ENCODE measurements at places on chromosomes 4 and X.

DNA sequence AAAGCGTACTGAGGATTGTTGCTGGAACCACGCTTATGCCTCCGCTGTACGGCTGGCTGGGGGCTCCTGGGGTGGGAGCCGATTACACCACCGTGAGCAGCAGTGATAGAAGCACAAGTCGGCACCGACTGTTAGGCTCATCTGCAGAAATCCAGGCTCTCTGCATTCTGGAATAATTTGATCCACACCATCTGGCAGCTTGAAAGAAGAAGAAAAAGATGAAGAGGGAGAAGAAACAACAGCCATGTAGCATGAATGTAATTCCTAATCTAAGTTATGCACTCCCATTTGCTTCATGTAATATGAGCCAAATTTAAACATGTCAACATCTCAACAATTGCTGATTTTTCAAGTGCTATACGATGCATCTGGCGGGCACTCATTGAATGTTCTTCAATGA is 84.6 kb upstream of the DHX15 start:
- DNase-seq: no peak

DNA sequence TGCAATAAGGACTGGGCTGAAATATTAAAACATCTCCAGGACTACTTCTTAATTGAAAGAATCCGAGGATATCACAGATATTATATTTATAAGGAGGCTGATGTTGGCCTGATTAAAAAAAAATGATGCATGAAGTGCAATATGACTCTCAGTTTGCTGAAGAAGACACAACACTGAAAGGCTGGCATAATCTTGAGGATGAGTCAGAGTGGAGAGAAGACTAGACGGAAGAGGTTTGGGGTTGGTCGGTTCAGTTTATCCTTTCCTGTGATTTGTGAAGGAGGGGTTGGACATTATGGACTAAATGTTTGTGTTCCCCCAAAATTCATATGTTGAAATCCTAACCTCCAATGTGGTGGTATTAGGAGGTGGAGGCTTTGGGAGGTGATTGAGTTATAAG is 170.3 kb downstream of the CORIN start:
- no peak for DNase-seq

DNA sequence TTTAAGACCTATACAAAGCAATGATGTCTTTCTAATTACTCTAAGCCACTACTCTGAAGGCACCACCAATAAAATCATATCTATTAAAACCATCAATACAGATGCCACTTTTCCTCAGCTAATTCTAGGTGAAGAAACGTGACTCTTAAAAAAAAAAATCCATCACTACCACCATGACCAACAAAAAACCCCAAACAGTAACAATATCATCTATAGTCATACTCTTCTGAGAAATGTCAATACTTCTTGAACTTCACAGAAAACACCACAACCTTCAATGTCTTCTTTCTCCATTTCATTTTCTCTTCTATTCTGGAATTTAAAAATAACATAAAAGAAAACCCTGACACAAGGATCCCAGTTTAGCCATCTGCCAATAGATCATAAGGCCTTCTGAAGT is 35.7 kb downstream of the CASK start:
- DNase-seq: no peak

DNA sequence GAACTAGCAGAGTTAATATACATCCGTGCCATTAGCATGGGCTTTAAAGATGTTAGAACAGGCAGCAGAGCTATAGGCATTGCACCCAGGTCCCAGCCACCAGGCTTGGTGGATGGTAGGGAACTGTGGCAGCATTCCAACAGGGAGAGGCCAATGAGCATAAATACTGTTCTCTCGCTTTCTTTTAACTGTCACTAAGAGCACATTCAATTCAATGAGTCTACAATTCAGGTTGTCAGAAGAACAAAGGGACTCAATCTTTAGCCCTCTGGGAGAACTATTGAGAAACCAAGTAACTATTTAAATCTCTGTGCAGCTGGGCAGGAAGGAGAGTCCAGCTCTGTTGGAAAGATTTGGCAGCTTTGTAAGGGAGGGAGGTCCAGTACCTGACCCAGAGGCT is 165.6 kb downstream of the CHIC1 start:
- no peak for DNase-seq

- DNase-seq: no peak
Observed at GRCh38 chr4:26105815-26106699, 192.0 kb downstream of the SMIM20 start.

DNA sequence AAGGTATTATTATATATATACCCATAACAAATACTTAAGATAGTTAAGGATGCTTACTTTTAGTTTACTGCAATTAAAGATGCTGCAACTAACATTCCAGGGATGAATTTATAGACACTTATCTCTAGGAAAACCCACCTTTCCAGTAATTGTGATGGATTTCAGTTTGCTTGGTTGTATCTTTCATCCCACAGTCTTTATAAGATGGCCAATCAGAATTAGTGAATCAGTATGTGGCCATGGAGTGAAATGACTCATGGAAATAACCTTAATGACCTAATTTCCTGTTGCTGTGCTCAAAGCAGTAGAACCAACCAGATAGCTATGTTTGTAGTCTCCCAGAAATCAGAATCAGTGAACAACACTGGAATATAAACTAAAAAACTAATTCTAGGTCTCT is 26.4 kb downstream of the MOSPD2 start:
- no peak for DNase-seq

GRCh38 chr4:152585023-152585441 is 49.1 kb upstream of the FBXW7 start:
- DNase-seq: no peak

DNA sequence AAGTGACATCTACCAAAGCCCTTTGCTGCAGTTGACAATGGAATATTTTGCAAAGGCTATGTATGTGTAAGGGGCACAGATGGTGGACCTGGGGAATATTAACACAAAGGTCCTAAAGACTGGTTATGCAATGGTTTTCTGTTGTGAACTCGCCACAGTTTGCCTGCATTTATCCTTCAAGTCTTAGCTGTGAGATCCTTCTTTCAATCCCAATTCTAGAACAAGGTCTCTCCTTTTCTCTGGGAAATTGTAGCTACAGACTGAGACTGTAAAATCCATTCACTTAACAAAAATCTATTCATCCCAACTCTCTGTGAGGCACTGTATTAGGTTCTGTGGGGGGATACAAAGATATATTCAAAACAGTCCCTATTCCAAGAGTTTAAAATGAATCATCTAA is 250.4 kb downstream of the GPM6A start:
- DNase-seq: no peak

GRCh38 chrX:154540897-154541535 is 5.6 kb downstream of the G6PD start:
- no peak for DNase-seq

DNA sequence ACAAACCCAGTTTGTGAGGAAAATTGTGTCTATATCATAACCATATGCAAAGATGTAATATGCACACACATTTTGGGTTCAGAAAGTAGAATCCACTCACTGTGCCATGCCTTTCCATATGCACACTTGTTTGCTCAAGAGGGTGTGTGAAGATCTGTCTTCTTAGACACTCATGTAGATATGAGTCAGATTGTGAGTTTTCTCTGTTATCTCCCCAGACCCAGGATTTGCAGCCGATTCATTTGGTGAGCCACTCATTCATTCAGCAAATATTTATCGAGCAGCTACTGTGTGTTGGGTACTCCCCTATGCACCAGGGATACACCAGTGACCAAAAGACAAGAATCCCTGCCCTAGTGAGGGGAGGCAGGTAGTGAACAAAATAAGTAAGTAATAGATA is 81.5 kb downstream of the CLCN5 start:
- DNase-seq: no peak

- no peak for DNase-seq
Observed at GRCh38 chr4:158176776-158177175, 4.0 kb upstream of the GASK1B start.

DNA sequence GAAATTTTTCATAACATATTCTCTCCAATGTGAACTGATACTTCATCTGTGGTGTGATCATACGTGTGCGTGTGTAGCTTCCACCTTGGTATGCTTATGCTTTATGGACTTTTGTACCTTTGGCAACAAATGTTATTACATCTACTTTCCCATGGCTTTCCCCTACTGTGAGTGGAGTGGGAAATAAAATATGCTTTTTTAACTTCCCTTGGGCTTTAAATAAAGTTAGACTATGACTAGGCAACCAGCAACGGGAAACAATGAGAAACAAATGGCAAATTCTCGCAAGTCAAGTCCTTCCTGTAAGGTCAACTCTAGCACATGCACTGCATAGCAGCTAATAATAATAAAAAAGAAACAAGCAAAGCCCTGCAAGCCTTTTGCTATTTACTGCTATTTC is 205.0 kb upstream of the PDE5A start:
- DNase-seq: no peak

DNA sequence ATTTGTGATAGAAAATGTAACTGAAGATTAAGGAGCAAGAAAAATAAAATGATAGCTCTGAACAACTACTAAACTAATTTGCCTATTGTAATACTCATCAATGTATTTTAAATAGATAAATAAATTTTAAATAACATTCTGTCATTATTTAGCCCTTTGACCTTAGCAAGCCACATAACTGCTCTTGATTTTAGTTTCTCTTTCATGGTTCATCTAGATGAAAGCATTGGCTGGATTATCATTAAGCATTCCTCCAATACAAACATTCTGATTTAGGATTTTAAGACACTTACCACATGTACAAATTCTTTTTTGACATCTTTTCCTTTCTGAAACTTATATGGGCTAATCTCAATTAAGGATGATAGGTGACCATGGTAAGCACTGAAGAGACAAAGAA is 8.5 kb downstream of the ETNPPL start:
- no peak for DNase-seq

DNA sequence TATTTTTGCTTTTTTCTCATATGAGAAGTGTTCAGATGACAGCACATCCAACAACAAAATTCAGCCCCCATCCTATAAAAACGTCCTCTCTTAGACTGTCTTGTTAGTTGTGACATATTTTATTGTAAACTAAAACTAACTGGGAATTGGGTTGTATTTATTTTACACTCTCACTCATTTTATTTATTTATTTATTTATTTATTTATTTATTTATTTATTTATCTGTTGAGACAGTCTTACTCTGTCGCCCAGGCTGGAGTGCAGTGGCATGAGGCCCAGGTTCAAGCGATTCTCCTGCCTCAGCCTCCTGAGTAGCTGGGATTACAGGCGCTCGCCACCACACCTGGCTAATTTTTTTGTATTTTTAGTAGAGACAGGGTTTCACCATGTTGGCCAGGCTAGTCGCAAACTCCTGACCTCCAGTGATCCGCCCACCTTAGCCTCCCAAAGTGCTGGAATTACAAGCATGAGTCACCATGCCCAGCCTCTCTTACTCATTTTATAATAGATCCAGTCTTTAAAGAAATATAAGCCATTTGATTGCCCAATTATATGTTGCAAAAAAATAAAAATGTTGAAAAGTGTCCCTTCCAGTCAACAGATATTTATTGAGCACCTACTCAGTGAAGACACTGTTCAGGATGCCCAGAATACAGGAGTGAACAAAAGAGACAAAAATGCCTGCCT is 44.6 kb downstream of the PALLD start:
- no peak for DNase-seq

DNA sequence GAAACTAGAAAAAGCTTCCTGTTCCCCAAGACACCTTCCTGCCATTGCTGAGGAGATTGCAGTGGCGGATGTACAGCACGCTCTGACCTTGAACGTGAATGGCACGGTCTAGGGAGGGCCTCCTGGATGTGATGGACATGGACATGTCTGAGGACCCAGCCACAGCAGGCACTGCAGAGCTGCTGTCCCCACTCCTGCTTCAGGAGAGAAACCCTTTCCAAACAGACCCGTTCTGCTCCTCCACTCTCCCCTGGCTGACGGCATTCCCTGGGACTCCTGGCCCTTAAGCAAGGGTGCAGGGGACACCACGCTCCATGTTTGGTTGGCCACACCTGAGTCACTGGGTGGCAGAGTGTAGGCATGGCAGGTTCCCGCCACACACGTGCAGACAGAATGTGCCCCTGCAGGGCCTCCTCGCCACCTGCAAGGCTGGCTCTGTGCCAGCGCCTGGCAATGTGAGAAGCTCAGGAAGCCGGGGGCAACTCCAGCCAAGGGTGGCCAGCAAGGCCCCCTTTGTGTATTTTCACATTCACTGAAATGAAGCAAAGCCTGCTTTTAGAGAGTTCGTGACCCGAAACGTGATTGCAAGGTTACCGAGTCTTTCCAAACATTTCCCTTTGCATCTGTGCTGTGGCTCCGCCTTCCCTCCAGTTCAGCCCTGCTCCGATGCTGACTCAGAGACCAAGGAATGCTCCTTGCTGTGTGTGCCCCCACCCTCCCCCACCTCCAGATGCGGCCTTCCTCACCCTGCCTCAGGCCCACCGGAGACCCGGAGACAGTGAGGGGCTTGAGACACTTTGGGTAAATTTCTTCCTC is 46.1 kb downstream of the HTRA3 start:
- no peak for DNase-seq

DNA sequence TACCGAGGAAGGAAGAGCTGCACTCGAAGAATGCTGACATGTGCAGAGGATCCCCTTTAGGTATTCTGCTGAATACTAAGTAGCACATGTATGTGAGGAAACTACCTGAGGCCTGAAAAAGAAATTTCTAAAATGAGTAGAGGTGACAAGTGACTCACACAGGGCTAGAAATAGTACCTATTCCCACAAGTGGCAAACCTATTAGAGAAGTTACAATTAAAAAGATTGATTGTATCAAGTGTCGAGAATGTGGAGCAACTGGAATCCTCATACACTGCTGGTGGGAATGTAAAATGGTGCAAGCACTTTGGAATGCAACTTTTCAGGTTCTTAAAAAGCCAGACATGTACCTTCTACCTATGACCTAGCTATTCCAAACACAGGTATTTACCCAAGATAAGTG is 47.4 kb downstream of the CCSER1 start:
- no peak for DNase-seq

DNA sequence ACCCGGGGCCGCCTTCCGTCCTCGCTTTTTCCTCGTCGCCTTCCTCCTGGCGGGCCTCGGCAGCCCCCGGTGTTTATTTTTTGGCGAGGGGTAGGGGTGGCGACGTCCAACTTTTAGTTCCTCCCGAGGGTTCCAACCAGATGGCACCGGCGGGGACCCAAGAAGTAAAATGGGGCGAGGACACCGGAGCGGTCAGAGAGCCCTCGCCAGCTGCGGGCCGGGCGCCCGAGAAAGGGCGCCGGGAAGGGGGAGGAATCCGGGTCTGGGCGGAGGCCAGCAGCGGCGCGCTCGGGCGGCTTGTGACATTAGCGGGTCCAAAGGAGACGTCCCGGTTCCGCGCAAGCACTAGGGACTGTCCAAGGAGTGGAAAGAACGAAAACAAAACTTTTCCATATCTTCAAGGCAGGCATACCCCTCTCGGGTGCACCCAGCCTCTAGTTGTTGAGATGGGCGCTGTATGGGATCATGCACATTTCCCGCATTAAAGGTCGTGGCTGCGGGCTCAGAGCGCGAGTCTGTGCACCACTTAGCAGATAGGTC is 691 bp upstream of the USP46 start:
- peak; percentile 62 for DNase-seq

- DNase-seq: no peak
Observed at GRCh38 chr4:26131711-26132110, 189.1 kb upstream of the RBPJ start.

DNA sequence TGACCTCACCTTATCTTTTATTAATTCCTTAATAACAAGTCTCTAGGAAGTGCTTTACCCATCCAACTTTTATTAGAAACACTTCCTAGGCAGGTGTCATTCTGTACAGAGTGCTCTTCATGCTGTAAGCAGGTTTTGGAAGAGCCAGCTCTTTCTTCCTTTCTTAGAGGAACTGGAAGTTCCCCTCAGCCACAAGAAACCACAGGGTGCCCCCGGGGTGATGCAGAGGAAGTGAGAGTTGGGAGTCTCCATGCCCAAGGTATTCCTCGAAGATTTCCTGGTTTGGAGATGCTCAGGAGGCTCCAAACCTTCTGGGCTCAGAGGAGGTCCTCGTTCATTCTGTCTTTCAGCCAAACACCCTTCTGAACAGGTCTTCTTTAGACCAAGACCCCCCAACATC is 83.8 kb downstream of the EGF start:
- no peak for DNase-seq

Data from erythroblast (primary cell).